ENCODE measurements at places on chromosomes 7 and 10.

GRCh38 chr10:17527514-17528146 lies 73.2 kb upstream of the ST8SIA6 start:
- peak; percentile 75 for DNase-seq

GRCh38 chr7:28739826-28740225 lies 218.3 kb downstream of the TRIL start:
- DNase-seq, result no peak

DNA sequence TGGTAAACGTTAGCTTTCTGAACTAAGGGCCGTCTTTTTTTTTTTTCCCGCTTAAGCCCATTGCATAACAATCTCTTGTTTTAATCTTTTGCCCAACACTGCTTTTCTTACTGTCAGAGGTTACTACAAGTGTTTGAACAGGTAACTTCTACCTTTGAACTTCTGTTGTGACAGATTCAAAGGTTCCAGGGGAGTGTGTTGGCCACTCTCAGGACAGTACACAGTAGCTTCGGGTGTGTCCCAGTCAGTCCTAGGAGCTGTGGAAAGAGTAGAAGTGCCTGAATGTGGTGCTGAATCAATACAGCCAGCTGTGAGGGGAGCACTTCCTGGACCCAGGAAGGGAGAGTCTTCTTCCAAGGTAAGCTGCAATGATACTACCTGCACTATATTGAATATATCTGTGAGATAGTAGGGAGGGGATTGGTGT lies at the start of gene ACSL5:
Gene ACSL5, plus strand, starts transcription at position 205 of the 427 bp plus-strand sequence. CDS start 20,831 bp downstream, outside the sequence.
- no peak for DNase-seq

- DNase-seq, result no peak
These were observed 10.9 kb upstream of the ZFAND2A start for GRCh38 chr7:1170741-1171501.

DNA sequence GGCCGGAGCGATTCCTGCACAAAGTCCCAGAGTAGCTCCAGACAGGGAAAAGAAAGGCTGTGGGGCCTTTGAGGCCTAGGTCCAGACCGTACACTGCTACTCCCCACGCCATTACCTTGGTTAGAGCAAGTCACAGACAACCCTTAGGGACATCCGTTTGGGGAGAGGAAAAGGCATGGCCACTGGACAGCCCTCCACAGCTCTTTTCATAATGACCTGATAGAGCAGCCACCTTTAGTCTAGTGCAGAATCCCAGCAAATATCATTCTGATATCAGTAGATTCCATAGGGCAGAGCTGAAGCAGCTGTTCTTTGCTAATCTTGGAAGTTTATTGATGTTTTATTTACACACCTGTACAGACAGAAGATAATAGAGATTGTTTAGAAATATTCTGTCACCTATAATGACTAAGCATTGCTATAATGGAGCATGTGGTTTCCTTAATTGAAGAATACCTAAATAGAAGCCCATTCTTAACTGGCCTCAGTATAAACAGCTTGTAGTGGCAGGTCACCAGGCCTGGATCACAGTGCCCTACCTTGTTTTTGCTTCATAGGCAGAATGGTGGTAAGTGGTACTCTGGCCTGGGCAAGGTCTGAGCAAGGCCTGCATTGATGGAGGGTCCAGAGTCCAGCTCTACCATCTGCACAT lies 27.9 kb downstream of the OGDH start:
- DNase-seq, result no peak

All from PC-9 (cell line).